ENCODE measurements at places on chromosomes 6 and 20.

- no peak for DNase-seq
Observed at GRCh38 chr20:16147216-16147615, 426.0 kb downstream of the KIF16B start.

DNA sequence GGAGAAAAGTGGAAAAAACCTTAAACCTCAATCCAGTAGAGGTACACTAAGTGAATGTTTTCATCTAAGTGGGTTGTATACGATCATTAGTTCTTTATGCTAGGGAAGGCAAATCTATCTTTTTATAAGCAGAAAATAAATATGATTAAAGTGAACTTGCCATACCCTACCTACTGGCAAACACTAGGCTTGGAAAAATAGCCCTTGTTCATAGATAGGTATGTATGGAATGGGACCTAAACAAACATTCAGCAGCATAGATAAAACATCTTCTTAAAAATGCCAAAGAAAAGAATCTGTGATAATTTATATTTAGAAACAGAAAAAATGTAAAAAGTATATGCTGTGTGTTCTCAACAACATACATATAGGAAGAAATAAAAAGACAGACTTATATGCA, 18.8 kb downstream of the REV3L start:
- no peak for DNase-seq

GRCh38 chr6:157493576-157493975, 112.6 kb downstream of the ZDHHC14 start:
- no peak for DNase-seq

- peak; percentile 39 for DNase-seq
Observed at GRCh38 chr6:15365273-15365687, 119.4 kb downstream of the JARID2 start.

GRCh38 chr6:118535176-118535844, 12.8 kb upstream of the PLN start:
- no peak for DNase-seq

- DNase-seq: no peak
Observed at GRCh38 chr6:70119218-70119835, 183.6 kb downstream of the COL9A1 start.

GRCh38 chr6:111339294-111339693, 143.7 kb downstream of the REV3L start:
- DNase-seq: no peak

DNA sequence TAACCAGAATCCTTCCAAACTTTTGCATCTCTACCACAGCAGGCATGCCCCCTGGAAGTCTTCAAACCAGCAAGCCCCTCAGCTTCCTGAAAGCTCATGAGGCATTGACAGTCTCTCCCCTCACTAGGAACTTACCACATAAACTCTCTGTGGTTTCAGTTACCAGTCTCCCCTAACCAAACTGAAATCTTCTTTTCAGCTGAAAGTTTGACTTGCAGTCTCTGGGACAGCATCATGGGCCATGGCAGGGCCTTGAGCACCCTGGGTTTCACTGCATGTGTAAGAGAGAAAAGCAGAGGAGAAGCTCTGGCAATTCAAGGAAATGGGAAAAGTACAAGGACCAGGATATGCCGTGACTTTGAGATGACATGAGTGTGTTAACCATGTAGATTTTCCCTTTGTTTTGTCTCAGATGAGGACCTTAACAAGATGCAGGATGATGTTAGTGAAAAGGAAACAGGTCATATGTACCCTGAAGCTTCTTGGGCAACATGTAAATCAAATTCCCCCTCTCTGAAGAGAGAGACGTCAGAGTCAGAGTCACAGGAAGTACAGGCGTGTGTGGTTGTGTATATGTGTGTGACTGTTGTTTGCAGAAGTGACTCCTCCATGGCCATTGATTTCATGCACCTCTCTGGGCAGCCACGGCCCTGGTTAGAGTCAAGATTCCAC, 106.3 kb downstream of the TNFRSF21 start:
- no peak for DNase-seq

DNA sequence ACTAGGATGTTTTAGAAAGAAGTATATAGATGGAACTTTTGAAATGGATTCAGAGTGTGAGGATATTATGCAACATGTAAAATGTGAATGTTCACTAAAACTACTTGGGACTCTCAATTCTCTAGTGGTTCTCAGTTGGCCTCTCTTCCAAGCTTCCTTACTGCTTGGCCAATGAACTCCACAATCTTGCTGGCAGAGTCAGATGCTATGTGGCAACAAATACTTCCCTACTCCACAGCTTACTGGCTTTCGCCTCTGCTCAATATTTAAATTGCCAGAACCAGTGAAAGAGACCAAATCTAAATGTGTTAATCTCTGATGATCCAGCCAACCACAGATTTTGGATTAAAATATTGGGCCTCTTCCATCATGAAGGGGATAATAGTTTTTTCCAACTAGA, 138.4 kb downstream of the HTR1B start:
- DNase-seq: no peak

DNA sequence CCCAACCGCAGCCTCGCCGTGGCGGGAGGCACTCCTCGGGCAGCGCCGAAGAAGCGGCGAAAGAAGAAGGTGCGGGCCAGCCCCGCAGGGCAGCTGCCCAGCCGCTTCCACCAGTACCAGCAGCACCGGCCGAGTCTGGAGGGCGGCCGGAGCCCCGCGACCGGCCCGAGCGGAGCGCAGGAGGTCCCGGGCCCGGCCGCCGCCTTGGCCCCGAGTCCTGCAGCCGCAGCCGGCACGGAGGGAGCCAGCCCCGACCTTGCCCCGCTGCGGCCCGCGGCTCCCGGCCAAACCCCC, 525 bp downstream of the PNRC1 start:
- no peak for DNase-seq

GRCh38 chr20:21490105-21490504, 23.8 kb downstream of the NKX2-2 start:
- DNase-seq: no peak

- no peak for DNase-seq
Observed at GRCh38 chr20:23298926-23299672, 51.5 kb upstream of the NXT1 start.

GRCh38 chr20:60718743-60719480, 533.1 kb upstream of the CDH4 start:
- no peak for DNase-seq

- DNase-seq: peak; percentile 61
Observed at GRCh38 chr6:14743474-14744211, 502.2 kb upstream of the JARID2 start.

GRCh38 chr6:26240157-26241032, 124.6 kb upstream of the BTN3A2 start:
- DNase-seq: no peak

GRCh38 chr20:3586093-3586492, 77.1 kb downstream of the GFRA4 start:
- DNase-seq: no peak

DNA sequence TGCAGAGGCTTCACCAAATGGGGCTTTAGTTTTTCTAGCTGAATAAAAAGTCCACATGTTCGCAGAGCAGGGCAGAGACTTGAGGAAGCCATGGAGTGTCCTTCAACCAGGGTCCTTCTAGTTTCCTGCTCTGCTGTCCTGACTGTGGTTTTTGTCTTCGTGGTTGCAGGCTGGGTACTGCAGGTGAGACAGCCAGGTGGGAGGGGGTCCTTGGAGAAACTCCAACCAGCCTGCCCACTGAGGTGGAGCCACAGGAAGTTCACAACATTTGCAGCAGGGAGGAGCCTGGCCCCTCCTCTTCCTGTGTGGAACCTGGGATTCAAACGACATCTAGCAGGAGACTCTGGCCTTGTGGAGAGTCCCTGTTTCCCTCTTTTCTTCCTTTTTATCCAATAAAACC, 68.8 kb upstream of the MYLIP start:
- no peak for DNase-seq

DNA sequence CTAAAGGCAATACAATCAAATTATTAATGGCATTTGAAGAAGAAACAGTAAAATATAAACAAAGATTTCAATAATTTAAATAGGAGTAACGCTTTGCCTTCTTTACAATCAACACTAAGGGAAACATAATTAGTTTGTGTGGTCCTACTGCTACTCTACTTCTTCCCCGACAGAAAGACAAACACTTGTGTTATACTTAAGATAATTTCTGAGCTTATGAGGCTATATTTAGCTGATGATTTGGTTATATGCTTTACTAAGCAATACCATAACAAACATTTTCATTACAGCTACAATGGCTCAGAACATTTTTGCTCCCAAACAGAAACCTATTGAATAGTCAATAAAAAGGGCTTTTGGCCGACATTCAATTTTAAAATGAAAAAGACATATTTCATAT, 1217.2 kb upstream of the GJE1 start:
- DNase-seq: no peak

GRCh38 chr6:143536461-143536865, 24.9 kb upstream of the FUCA2 start:
- no peak for DNase-seq

- no peak for DNase-seq
Observed at GRCh38 chr6:13611715-13612114, 3.4 kb upstream of the NOL7 start.

- DNase-seq: no peak
Observed at GRCh38 chr6:79215213-79215824, 19.2 kb downstream of the HMGN3 start.

GRCh38 chr6:106046854-106047200, 39.3 kb upstream of the PRDM1 start:
- no peak for DNase-seq

GRCh38 chr20:46572153-46572552, 21.7 kb upstream of the OCSTAMP start:
- no peak for DNase-seq

DNA sequence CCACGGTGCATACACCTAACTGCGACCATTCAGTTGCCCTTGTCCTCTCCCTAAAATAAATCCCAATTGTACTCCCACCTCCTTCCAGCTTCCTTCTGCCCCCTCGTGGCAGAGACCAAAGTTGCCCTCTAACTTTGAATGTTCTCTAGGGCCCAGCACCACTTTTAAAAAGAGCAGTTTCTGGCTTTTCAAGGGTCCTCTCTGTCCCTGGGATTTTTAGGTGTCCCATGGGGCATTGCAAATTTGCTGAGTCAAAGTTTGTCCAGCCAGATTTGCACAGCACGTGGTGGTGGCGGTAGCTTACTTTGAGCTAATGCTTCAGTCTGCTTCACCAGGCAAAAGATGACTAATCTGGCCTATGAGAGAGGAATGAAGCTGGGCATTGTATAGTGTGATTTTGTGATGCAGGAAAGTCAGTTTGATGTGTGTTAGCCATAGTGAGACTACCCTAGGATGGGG, 100.2 kb downstream of the PERP start:
- no peak for DNase-seq

GRCh38 chr6:12594530-12594893, 122.1 kb upstream of the PHACTR1 start:
- no peak for DNase-seq

- DNase-seq: no peak
Observed at GRCh38 chr6:157999168-158000051, 17.7 kb downstream of the SYNJ2 start.

DNA sequence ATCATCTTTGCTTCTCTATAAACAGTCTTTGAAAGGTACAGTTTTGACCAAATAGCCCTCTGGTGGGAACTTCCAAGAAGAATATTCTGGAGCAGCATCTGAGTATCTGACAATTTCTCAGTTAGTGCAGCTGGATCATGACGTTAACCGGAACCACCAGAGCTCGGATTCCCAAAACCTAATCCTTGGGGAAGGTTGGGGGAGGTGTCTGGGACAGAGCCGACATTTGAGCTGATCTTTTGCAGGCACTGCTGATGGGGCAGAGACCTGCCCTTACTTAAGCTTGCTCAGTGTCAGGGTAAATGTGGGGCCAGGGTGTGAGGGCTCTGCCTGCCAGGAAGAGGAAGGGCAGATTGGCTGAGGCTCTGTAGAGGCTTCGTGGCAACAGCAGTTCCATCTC, 416.6 kb downstream of the DHX35 start:
- DNase-seq: no peak

DNA sequence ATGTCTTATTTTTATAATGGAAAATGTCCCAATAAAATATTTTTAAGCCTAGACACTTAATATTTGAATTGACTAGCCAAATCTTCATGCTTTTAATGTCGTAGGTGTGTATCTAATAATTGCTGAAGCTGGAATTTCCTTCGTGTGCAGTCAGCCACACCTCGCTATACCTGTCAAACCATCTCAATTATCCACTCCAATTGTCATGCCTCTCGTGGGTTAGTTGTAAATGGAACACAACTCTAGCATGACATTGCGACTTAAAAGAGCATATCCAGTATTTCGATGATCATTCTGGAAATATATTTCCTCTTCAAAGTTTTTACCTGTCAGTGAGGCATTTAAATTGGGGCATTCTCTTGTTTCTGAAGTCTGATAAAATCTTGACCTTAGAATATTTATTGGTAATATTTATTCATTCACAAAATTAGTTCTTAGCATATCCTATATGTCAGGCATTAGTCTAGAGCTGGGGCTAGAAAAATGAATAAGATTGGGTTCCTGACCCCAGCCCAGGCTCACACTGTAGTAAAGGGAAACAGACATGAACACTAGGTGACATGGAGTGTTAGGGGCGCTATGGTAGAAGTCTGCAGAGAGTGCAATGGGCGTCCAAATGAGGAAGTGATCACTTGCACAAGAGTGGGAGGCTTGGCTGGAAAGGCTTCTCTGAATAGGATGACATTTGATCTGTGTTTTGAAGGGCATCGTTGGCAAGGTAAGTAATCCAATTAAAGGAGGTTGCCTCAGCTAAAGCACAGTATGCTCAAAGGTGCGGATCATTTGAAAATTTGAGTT, 11.0 kb upstream of the CFAP206 start:
- no peak for DNase-seq

GRCh38 chr20:47672166-47672565, 113.1 kb downstream of the SULF2 start:
- DNase-seq: no peak

- peak; percentile 18 for DNase-seq
Observed at GRCh38 chr6:167567142-167568033, 242.5 kb downstream of the TTLL2 start.

DNA sequence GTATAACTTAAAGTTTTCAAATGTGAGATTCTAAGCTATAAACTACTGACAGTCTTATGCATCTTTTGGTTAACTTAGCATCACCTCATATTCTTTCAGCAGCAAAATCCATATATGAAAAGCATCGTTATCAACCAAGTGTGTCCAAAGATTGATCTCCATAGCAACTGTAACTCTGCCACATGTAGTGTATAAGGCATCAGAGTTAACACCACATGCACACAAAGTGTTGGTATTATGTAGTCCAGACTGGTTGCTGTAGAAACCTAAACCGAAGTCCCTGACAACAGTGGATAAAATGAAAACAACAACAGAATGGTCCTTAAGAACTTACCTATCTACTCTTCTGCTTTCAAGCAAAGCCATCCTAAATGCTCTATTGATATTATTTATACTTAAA, 39.6 kb downstream of the PDSS2 start:
- DNase-seq: no peak

- no peak for DNase-seq
Observed at GRCh38 chr6:10405513-10405900, 9.4 kb downstream of the TFAP2A start.

DNA sequence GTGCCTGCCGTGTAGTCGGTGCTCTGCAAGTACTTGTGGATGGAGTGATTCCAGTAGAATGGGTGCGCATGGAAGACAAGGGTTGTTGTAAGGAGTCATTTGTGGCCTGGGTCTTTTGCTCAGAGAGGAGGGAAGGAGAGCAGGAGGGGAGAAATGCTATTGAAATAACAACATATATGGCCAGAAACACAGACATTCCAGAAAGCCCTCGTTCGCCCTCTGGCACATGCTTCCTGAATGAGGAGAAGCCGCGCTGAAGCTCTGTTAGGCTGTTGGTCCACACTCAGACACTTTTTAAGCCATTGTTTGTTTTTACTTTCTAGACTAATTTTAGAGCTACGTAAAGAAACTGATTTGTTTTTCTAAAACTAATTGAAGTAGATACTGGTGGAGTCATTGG, 107.4 kb downstream of the RPP40 start:
- no peak for DNase-seq

- DNase-seq: no peak
Observed at GRCh38 chr6:10759312-10759839, 11.8 kb downstream of the TMEM14B start.

Measured in omental fat pad (tissue), 4 donors.